ENCODE measurements at places on chromosomes 13 and 19. TPM values are rescaled to one million over a fixed set of nuclear protein-coding genes. Genes with fewer than 3 reads are reported as not detected.

CGB8 gene
- not detected for total RNA-seq

ERICH4 gene
- not detected for total RNA-seq

SOX21 gene
- total RNA-seq = 0.41 TPM

OLFM4 gene
- 1.9 TPM for total RNA-seq

CDX2 gene
- not detected for total RNA-seq

Data from tongue (tissue), 3 donors.